ENCODE measurements at places on chromosomes 16 and 17.
A peak's percentile ranks its signal among the peaks of the same experiment; 100 is the strongest.

DNA sequence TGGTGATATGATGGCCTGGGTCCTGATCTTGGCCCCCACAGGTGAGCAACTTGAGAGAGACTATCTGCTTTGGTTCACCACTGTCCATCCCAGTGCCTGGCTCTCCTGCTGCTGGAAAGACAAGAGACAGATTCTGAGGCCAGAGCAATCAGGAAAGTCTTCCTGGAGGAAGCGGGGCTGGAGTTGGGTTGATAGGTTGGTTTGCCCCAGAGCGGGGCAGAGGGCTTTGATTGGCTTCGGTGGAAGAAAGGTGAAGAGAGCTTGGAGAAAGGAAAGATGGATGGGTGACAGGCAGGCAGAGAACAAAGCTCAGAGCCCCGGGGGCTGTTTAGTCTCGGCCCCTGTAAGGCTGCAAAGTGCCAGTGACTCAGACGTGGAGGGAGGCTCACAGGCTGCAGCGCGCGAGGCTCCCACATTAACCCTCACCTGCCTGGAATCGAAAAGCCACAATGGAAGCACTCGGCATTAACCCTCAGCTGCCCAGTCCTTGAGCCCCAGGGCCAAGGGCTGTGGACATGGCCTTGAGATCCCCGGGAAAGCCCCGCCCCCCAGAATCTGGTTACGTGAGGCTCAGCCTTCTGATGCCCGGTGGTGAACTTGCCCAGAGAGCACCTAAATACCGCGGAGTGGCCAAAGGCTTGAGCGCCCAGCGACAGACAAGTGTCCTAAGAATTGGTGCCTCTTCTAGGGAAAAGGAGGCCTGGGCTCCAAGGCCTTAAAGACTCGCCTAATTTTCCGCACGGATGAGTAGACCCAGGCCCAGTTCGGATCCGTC, 996 bp upstream of the CPNE2 start:
- DNase-seq, result peak; percentile 36

GRCh38 chr17:61340431-61341209, 59.0 kb upstream of the TBX2 start:
- no peak for DNase-seq

- no peak for DNase-seq
Measured at GRCh38 chr16:89143911-89144675, 27.5 kb upstream of the CDH15 start.

GRCh38 chr16:85641305-85641704, 28.2 kb downstream of the GSE1 start:
- no peak for DNase-seq

- DNase-seq, result no peak
Measured at GRCh38 chr17:67027031-67027628, 17.2 kb upstream of the CACNG1 start.

GRCh38 chr16:87461466-87461991, 31.3 kb downstream of the ZCCHC14 start:
- peak; percentile 45 for DNase-seq

All from suppressor macrophage (primary cell).